ENCODE measurements at places on chromosomes 1 and 21.

DNA sequence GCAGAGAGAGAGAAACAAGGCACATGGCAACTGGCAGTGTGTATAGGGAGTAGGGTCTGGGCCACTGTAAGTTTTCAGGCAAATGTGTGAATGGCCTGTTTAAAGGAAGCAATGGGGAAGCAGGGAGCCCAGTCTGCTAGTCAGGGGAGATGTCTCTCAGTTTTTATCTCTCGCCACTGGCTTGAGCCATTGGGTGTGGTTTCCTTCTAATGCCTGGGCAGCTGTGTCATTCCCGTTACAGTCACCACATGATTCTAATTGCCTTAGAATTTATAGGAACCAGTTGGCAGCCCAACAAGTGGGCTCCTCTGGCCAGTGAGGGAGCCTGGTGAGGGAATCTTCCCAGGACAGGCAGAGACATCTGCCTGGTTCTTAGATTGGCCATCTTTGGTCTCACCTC, 182.4 kb downstream of the DISC1 start:
- DNase-seq = no peak

- DNase-seq = no peak
Measured at GRCh38 chr1:161137881-161138280, 5.4 kb upstream of the DEDD start.

DNA sequence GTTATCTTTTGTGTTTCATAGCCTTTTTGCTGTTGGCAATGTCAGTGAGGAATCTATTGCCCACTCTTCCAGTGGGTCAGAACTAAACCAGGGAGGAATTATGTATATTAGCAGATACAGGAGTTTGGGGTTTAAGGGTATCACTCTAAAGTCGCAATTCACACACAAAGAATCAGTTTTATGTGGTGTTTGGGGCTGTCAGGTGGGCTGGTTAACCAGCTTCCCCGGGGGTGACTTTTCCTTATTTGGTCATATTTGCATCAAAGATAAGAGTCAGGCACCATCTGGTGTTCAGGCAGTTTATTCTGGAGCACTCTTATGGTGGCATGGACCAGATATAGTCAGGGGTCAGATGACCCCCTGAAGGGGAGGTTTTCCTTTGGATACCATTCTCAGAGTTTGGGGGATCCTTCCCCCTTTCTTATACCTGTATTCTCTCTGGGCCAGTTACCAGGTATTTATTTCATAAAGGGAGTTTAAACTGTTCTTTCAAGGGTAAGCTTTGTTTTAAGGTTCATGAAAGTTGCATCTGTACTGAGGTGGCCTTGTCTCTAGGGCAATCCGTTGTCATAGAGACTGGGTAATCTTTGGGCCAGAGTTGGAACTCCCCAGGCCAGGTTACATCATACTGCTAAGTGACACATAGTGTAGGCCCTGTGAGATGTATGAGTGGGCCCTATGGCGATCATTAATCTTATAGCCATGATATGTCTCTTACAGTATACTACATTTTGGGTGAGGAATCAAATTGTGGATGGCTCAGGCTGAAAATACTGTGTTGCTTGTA, 148.2 kb downstream of the RWDD3 start:
- no peak for DNase-seq

DNA sequence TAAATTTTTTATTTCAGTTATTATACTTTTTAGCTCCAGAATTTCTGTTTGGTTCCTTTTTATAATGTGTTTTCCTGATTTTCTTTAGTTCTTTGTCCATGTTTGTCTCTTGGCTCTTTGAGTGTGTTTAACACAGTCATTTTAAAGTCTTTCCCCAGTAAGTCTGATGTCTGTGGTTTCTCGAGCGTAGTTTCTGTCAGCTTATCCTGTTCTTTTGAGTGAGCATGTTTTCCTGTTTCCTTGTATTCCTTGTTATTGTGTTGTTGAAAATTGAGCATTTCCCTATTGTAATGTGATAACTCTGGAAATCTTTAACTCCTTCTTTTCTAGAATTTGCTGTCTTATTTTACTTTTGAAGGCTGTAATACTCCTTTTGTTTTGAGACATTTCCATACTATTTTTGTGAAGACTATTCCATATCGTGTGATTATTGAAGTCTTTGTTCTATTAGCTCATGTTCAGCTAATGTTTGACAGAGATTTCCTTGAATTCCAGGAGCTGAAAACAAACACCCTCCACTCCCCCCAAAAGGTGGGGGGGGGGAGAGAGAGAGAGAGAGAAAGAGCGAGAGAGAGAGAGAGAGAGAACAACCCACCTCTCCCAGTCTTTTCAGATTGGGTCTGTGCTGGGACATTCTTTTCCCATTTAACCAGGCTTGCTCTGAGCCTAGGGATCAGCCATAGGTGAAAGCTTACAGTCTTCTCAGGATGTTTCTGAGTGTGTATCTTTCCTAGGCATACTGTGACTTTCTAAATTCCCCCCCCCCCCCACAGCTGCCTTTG, 38.3 kb downstream of the SDCCAG8 start:
- DNase-seq = no peak

- no peak for DNase-seq
Measured at GRCh38 chr1:218467101-218468072, 122.3 kb downstream of the TGFB2 start.

Data from mesothelial cell of epicardium (in vitro differentiated cells).